ENCODE measurements at places on chromosomes 16 and 17. TPM values are rescaled to one million over a fixed set of nuclear protein-coding genes. Genes with fewer than 3 reads are reported as not detected.

The WNK4 gene
- not detected for total RNA-seq

The HSPB9 gene
- total RNA-seq, result not detected

The DBF4B gene
- 9.7 TPM for total RNA-seq

The TMEM235 gene
- total RNA-seq, result not detected

The STH gene
- total RNA-seq, result not detected

The SLFN12L gene
- total RNA-seq, result not detected

GRCh38 chr17:82188001-82188961 is 24.4 kb downstream of the CCDC57 start:
- no peak for DNase-seq

- no peak for DNase-seq
These were observed 36.3 kb downstream of the IFT140 start for GRCh38 chr16:1575578-1575977.

DNA sequence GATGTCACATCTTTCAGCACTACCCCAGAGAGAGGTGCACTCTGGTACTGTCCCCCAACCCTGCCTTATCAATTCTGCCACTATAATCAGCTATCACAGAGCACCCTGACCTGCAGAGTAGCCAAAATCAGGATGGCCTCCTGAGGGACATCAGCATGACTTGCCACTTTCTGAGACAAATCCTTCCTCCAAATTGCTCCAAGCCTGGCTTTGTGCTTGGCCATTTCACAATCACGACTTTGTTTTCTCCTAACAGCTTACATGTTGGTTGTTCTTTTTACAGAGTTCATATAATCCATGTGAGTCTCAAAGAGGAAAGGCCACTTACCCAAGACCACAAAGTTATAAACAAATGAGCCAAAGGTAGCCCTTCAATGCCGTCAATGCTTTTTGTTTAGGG is 449.0 kb upstream of the CDH5 start:
- DNase-seq, result no peak

- DNase-seq, result no peak
These were observed 3.8 kb upstream of the DBNDD1 start for GRCh38 chr16:90023078-90023447.

- DNase-seq, result no peak
These were observed 15.6 kb downstream of the PMP22 start for GRCh38 chr17:15249487-15249886.

DNA sequence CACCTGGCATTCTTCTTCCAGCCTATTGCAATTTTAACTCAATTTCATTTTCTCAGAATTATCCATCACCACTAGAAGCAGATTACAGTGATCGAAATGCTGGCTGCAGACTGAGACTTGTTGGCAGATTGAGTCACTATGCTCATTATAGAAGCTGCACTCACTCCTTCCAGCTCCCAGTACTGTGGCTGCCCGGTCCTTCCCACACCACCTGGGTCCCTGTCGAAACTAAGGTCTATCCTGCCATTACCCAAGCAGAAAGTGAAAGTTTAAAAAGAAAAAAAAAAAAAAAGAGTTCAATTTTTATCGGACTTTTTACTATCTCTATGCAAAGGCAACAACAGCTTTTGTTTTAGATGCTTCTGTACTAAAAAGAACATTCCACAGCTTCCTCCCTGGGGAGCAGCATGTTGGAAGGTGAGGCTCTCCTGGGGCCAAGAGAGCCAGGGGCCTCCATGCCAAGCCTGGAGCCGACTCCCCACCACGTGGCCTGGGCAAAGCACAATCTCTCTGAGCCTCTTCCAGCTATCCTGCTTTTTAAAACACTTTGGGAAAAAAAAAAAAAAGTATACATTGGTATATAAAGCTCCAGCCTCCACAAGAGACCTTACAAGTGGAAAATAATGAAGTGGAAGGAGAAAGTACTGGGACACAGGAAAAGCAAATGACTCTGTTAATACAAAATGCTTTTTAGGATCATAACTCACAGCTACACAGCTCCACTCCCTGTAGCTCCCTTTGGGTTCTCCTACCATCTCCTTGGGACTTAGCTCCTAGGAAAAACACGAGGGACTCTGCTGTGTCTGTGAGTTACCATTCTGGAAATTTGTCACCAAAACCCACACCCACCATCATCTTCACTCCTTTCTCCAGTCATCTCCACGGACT is 77.8 kb downstream of the USP31 start:
- no peak for DNase-seq

- DNase-seq, result peak; percentile 12
These were observed 134.8 kb downstream of the HS3ST2 start for GRCh38 chr16:22948603-22949368.

DNA sequence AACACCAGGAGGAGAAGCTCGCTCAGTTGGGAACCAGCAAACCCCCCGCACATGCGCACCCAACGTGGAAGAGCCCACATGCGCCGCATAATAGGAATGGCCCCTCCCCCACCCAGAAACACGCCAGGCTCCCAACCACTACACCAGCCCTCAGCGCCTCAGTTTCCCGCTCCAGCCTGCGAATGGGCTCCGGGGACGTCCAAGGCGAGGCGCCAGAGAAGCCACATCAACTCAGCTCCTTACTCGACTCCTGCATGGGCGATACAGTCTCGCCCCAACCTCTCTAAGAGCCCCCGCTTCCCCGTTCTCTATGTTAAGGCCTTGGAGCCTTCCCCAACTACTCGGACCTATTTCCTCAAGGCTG is 504 bp downstream of the SRSF1 start:
- DNase-seq, result peak; percentile 83

- DNase-seq, result no peak
These were observed 62.8 kb upstream of the GRIN2A start for GRCh38 chr16:10245002-10245401.

DNA sequence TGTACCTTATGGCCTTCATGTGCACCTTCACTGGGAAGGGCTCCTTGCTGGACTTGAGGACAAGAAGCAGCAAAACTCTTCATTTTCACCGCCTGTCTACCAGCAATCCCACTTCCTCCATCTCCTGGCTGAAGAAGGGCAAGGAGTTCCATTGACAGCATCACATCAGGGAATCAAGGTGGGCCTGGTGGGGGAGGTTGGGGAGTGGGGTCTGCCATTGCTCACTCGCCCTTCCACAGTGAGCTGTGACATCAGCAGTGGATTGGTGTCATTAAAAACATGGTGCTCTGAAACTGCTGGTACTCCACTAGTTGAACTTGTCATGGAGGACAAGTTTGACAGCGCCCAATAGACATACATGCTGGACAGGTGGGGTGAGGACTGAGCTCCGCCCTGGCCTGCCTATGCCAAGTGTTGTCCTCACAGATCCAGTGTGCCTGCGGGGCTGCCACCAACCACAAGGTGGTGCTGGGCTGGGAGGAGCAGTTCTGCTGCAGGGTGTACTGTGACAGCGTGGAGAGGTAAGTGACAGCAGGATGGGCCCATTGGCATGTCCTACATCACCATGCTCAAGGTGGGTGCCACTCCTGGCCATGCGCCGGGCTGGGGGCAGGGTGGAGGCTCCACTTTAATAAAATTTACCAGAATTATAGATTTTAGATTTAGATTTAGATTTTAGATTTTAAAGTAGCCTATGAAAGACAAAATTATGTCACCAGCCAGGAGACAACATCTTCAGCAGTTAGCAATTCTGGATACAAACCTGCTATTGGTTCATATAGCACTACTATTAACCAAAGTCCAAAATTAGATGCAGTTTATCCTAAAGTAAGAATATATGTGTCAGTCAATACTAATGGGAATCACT is 1729.1 kb downstream of the TP53TG3F start:
- DNase-seq, result no peak

- DNase-seq, result no peak
These were observed 23.2 kb downstream of the IL4R start for GRCh38 chr16:27337024-27337423.

DNA sequence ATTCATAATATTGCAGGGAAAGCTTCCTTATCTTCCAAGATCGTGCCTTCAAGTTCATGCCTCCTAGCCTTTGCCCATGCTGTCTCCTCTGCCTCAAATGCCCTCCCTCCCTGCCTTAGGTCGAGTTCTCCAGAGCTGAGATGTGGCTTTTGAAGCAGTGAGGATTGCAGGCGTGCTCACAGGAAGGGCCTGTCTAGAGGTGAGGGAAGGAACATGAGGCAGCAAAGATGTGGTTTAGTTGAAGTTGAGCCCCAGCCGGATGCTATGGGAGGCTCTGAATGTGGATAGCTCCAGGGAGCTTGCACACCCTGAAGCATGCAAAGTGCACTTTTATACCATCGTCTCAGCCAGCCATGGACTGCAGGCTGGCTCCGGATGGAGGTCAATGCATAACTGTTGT is 754.6 kb upstream of the EEF2KMT start:
- no peak for DNase-seq

DNA sequence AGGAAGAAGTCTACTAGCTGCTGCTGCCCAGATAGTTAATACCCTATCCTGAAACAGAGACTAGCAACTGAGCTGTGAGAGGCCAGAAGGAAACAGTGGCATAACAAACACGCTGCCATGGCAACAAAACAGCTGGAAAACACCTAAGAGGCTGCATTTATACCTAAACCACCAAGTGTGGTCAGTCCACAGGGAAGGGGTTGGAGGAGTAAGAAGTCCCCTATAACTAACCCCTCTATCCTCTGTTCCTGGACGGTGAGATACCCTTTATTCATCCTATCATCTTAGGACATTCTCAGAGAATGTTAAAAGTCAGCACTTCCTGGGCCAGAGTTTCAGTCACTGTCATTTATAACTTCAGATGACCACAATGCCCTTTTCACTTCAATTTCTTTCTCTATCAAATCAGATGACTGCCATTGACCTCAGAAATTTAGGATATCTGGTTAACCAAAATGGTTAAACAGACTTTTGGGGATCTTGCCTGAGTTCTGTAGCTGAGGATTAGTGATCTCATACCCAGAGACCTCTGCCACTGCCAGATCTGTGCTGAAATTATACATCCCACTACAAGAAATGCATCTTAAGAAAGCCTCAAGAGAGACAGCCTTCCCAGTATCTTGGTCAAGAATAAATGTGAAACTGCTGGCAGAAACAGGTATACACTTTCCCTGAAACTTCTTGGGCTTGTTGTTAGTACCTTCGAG is 36.2 kb downstream of the STH start:
- no peak for DNase-seq

GRCh38 chr17:49985310-49985990 is 9.6 kb downstream of the DLX3 start:
- no peak for DNase-seq

DNA sequence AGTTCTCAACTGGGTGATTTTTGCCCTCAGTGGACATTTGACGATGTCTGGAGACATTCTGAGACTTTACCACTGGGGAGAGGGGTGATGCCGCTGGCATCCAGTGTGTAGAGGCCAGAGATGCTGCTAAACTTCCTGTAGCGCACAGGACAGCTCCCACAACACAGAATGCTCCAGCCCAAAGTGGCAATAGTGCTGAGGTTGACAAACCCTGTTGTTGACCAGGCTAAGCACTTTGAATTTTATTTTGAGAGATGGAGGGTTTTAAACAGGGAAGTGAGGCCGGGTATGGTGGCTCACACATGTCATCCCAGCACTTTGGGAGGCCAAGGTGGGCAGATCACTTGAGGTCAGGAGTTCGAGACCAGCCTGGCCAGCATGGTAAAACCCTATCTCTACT is 44.0 kb downstream of the SYT17 start:
- DNase-seq, result no peak

DNA sequence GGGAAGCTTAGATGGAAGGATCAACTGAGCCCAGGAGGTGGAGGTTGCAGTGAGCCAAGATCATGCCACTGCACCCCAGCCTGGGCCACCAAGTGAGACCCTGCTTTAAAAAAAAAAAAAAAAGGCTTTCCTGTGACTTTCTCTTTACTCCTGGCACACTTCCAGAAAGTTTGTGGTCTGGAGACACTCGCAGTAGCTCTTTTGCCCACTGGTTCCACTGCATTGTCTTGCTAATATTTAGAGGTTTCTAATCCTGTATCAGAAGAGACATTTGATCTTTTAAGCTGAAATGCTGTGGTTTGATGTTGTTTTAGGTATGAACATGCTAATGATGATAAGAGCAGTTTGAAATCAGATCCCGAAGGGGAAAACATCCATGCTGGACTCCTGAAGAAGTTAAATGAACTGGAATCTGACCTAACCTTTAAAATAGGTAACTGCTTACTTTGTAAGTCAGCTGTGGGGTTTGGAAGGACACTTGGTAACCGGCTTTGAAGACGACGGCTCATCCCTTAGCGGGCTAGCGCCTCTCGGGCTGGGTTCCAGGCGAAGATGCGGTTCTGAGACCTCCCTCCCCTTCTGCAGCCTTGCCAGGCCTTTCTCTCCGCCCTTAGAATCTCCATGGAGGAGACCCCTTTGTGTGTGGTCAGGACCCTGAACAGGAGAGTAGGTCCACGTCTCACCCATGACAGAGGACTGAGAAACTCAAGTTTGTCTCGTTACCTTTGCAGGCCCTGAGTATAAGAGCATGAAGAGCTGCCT is 23.1 kb downstream of the NTAN1 start:
- DNase-seq, result no peak

GRCh38 chr16:57500578-57501111 is 14.4 kb upstream of the DOK4 start:
- DNase-seq, result no peak

DNA sequence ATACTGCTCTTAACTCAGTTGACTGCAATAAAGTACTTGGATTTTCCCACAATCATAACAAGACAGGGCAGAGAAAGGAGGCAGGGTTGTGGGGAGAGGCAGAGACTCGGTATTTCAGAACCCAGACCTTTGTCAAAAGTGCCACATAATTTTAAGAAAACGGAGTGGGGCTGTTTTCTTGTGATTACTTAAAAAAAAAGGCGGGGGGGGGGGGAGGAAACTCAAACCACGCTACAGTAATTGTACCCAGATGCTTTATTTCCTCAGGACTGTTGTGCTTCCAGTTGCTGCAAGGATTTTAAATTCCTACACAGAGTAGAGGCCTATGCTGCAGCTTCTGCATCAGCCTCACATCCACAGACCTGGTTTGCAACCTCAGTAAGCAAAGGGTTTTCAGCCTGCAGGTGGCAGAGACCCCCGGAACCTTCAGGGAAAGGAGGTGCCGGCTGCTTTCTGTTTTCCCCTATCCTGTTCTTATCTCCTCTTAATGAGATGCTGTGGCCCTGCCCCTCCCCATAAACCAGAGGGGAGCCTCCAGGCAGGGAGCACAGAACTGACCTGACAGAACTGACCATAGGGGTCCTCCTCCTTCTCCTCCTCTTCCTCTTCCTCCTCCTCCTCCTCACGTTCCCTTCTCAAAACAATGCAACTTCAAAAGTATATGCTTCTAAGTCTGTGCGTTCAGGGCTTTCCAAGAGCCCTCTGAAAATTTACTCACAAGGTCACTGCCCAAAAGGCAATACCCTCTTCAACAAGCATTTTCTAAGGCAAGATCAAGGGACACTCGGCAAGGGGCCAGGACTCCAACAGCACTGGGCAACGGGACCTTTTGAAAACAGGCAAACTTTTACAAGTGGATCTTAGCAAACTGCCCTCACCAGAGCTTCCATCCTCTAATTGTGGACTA is 7.5 kb downstream of the AXIN2 start:
- DNase-seq, result no peak
